ENCODE measurements at places on chromosomes 4 and X.

GRCh38 chr4:117093571-117093970 is 8.2 kb upstream of the TRAM1L1 start:
- peak; percentile 91 for DNase-seq

DNA sequence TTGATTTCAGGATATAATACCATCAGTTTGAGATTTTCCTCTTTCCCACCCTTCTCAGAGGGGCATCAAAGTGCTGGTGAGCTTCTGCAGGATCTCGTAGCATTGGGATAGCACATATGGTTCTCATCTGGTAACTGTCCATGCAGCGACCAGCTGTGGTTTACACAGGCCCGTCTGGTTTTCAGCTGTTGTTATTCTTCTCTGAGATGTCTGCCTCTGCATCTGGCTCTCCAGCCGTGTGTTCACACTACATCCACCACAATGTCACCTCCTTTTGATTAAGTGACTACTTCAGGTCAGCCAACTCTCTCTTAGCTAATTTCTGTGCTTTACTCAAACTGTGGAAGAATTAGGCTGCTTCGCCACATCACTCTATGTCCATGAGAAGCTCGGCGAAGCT is 676.7 kb upstream of the TENM3 start:
- peak; percentile 70 for DNase-seq

GRCh38 chr4:1296324-1297022 is 6.8 kb downstream of the MAEA start:
- no peak for DNase-seq

DNA sequence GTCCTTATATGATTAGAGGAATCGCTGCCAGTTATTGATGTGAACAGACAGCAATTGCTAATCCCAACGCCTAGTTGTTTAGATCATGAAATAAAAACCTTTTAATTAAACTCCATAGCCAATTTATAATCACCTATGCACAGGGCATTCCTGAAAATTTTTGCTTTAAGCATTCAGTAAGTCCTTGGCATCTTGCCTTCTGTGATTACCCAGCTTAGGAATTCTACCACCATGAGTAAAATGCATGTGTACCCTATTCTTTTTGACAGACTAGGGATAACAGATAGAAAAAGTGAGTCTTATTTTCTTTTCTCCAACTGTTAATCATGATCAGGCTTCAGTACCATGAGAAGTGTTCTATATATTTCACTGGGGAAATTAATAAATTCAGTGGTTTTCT is 995.3 kb upstream of the GRIA3 start:
- peak; percentile 11 for DNase-seq

GRCh38 chrX:18377796-18378195 is 23.3 kb upstream of the SCML2 start:
- no peak for DNase-seq

DNA sequence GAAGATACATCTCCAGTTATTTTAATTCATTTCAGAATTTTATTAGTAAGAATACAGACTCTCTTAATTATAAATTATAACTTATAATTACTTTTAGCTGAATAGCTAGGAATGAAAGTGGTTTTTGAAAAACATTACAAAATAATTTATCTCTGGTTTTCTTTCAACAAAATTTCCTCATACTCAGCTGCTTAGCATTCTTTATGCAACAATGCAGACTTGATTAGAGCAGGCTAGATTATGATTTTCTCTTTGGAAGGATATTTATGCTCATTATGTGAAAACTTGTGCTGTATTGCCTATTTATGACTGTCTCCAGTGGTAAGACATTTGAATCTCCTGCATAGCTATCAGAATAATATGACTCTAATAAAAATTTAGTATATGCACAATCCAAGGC is 2023.7 kb downstream of the C4orf33 start:
- DNase-seq: no peak

DNA sequence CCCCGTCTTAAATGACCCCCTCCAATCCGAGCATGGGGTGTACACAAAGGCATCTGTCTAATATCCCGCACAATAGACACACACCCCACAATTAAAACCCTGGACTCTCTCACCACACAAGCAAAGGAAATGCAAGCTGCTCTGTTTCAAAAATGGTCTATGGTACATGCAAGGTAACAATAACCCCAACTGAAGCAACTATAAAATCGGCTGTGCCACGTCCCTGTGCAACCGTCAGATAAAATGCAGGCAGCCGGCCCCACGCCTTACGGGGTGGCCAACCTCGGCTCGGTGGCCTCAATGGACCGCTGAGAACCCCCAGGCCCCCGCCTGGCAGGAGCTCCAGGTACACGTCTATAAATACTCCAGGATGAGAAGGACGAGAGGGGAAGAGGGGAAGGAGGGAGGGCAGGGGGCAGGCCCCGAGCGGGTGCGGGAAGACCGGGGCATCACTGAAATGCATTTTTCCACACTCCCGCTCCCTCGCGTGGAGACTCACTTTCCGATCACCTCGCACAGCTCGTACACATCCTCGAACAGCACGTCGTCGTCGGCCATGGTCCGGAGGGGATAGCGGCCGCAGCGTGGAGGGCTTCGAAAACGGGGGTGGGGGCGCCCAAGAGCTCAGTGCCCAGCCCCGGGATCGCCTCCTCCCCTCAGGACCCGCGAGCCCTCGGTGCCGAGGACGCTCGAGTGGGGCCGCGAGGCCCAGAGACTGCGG is 763 bp downstream of the CASK start:
- DNase-seq: peak; percentile 29

DNA sequence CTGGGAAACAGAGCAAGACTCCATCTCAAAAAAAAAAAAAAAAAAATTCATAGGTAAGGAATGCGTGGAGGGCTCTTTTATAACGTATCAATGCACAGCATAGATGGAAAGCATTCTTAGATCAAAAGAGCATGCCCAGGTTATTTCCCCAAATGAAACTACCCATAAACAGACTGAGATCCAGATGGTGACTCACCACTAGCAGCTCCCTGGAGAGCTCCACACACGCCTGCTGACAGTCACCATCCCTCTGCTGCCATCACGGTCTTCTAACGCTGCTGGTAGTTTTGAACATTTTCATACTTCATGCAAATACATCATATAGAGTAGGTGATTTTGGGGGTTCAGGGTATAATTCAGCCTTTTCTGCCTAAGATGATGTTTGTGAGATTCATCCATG is 136.9 kb downstream of the ASMT start:
- peak; percentile 9 for DNase-seq

DNA sequence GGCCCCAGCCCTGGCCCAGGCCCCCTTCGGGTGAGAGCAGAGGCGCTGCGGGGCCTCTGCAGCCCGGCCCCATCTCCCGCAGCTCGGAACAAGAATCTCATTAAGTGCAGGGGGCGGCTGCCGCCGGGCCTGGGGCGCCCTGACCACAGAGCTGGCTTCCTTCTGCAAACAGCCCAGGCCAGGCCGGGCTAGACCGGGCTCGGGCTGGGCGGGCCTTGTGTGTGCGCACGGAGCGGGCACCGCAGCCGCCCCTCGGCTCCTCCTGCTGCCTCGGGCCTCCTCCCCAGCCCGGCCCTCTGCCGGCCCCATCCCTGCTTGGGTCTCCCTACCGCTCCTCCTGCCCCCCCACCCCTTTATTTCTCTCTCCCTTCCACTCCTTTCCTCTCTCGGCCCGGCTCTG is 83.3 kb downstream of the EFNB1 start:
- DNase-seq: peak; percentile 50

DNA sequence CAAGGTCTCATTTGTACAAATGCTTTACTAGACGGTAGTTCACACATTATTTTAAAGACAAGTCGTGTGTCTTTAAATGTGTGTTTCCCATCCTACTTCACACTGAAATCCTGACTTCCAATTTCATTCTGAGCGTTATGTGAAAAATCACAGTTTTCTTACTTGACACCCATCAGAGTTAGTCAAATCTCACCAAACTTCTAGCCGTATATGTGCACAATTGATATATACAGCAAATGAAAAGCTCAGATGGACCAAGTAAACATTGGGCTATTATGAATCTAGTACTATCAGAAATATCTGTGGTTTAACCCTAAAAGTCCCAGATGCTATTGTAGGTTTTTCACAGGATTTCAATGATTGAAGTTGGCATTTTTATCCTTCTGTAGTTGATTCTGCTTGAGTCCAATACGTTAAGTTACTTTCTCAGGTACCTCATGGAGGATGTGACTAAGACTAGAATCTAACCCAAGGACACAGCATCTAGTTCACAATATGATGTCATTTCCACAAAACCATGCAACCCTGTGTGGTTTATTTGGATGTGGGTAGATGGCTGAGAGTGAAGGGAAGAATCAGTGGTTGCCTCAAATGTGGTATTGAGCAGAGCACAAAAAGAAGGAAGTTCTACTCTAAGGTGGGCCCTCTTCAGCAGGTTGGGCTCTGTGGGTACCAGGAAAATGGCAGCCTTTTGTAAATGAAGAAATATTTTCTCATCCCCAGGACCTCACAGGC is 22.1 kb upstream of the TRIM60 start:
- DNase-seq: no peak

- no peak for DNase-seq
Measured at GRCh38 chr4:40200875-40201801, 4.3 kb downstream of the RHOH start.

DNA sequence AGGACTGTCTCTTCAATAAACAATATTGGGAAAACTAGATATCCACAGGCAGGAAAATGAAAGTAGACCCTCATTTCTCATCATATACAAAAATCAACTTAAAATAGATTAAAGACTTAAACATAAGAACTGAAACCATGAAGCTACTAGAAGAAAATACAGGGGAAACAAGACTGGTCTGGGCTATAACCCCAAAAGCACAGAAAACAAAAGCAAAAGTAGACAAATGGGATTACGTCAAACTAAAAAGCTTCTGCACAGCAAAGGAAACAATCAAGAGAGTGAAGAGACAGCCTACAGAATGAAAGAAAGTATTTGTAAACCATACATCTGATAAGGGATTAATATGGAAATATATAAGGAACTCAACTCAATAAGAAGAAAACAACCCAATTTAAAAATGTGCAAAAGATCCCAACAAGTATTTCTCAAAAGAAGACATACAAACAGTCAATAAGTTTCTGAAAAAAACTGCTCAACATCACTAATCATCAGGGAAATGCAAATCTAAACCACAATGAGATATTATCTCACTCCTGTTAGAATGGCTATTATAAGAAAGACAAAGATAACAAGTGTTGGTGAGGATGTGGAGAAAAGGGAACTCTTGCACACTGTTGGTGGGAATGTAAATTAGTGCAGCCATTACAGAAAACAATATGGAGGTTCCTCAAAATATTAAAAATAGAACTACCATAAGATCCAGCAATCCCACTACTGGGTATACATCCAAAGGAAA is 325.3 kb upstream of the RASGEF1B start:
- no peak for DNase-seq

DNA sequence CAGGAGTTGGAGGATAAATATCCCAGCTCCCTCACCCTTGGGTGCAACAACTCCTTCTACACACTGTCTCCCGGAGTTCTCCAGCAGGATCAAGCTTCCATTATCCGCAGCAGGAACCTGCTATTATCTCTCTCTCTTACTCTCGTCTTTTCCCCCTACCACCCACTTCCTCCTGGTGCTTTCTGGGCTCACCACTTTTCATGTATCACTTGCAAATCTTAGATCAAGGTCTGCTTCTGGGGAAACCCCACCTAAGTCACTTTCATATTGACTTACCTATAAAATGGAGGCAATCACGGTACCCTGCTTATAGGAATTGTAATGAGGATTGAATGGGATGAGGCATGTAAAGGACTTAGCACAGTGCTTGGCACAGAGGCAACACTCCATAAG is 589.5 kb downstream of the BCOR start:
- no peak for DNase-seq

DNA sequence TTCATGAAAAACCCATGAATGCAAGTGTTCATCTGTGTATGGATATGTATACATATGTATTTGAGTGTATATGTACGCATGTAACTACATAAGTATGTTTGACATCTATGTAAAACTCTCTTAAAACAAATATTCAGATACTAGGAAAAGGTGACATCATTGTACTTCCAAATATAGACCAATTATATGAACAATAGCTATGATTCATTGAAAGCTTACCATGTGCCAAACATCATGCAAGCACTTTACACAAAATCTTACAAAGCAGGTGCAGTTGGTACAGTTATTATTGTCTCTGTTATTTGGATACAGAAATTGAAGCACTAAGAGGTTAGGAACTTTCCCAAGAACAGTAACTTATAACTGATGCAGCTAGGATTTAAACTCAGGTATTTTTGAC is 21.4 kb downstream of the MAGEB17 start:
- DNase-seq: no peak

DNA sequence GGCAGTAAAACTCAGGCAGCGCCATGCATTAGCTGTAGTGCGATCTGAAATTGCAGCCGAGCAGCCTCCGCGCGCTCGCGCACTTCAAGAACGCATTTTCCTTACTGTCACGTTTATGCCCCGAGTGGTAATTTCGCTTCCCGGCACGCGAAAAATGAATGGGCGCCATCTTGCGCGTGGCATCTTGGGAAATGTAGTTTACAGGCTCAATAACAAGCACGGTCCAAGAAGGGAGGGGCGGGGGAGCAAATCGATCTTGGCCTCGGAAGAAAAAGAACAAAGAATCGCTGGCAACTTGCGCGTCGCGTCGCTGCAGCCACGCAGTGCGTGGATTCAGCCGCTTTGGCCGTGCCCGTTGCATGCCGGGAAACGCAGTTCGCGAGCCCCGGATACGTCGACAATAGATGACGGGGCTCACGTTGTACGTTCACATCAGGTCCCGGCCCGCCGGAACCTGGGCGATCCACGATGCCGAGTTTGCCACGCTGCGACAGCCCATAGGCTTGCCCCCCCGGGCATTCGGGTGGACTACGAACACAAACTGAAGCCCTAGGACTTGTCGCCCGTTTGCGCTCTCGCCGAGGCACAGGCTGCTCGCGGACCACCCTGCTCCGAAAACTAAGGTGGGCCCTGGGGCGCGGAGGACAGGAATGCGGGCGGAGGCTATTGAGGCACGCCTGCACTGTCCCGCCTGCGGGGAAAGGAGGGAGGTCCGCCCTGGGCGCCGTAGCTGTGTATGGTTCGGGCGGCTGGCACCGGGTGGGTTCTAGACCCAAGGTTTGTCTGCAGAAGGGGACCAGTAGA is at the start of gene FTSJ1:
Gene FTSJ1, plus strand, starts transcription at position 426 of the 804 bp plus-strand sequence. CDS start 1,849 bp downstream, outside the sequence.
- peak; percentile 93 for DNase-seq

- no peak for DNase-seq
Measured at GRCh38 chr4:122453384-122453995, 3.0 kb downstream of the IL2 start.

GRCh38 chr4:57612279-57612678 is 502.1 kb upstream of the IGFBP7 start:
- peak; percentile 0 for DNase-seq

DNA sequence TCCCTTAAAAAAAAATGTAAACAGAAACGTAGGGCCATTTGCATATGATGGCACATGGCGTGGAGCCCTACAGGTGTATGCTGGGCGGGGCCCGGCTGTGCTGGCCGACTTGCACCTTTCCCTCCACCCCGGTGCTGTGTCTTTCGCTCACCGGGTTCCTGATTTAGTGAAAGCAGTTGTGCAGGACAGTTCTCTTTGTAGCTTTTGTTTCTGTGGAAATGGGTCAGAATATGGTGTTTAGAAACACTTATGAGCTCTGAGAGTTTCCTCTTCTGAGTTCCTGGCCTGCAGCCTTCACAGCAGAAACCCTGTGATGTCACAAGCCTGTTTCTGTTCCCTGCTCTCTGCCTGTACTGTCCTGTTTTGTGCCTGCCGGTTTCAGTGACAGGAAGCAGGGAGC is 22.5 kb upstream of the MSANTD1 start:
- no peak for DNase-seq

- no peak for DNase-seq
Measured at GRCh38 chr4:108118505-108118904, 50.2 kb downstream of the LEF1 start.

- DNase-seq: no peak
Measured at GRCh38 chrX:44816367-44816766, 27.5 kb upstream of the DUSP21 start.

Measured in fibroblast of skin of scalp (primary cell).